Nucleus accumbens (tissue), 56 donors: ENCODE measurements at places on chromosomes 2 and 18.
A peak's percentile ranks its signal among the peaks of the same experiment; 100 is the strongest.

- peak; percentile 74 for DNase-seq
Observed at GRCh38 chr2:47072018-47072691, 83.0 kb downstream of the STPG4 start.

GRCh38 chr18:12014521-12015415 is 33.5 kb downstream of the IMPA2 start:
- DNase-seq: no peak

DNA sequence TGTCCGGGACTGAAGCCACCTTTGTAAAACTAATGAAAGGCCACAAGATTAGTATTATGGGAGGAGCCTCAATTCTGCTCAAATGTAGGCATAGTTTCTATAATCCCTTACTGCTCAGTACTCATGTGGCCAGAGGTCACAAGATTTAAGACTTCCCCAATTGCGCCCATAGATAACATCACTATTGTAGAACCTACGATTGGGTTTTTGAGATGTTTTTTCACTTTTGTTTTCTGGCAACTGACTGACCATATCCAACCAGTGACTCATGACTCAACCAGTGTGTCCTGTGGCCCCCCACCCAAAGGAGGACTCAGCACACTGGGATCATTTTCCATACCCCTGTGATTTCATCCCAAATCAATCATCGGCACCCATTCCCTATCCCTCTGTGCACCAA is 15.2 kb upstream of the TSPYL6 start:
- no peak for DNase-seq

GRCh38 chr2:5758346-5758745 is 66.2 kb downstream of the SOX11 start:
- no peak for DNase-seq

GRCh38 chr2:64410671-64411070 is 43.3 kb upstream of the LGALSL start:
- no peak for DNase-seq

GRCh38 chr18:46334868-46335281 is 230.7 kb downstream of the HAUS1 start:
- no peak for DNase-seq

DNA sequence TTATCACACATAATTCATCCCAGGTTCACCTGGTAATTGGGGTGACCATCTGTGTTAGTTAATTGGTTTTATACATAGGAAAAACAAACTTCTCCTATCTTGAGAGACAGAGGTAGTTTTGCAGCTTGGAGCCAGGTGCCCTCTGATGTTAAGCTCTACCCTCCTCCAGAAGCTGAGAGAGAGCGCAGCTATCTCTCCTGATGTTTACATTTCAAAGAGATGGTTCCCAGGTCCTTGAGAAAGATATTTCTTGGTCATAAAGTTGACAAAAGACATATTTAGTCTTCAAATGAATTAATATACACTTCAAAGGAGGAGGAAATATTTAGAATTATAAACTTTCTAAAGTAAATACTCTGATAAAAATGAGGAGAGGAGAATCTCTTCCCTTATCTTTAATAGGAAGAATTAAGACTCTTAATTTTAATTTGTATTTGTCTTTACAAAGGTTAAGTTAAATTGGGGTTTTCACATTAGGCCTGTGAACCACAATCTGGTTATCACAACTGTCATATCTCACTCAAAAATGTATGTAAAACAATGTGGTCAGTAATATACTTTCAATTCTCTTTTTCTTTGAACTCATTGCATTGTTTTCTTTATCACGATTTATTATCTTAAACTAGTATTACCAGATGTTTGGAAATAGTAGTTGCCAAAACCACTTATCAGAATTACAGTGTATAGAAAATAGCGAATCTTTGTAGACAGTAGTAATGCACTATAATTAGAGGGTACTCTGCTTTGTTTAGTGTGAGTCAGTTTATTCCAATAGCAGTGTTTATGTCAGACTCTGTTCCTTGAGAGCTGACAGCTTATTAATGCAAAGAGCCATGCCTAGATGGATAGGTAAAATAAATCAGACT is 26.8 kb downstream of the SERPINB4 start:
- DNase-seq: no peak

DNA sequence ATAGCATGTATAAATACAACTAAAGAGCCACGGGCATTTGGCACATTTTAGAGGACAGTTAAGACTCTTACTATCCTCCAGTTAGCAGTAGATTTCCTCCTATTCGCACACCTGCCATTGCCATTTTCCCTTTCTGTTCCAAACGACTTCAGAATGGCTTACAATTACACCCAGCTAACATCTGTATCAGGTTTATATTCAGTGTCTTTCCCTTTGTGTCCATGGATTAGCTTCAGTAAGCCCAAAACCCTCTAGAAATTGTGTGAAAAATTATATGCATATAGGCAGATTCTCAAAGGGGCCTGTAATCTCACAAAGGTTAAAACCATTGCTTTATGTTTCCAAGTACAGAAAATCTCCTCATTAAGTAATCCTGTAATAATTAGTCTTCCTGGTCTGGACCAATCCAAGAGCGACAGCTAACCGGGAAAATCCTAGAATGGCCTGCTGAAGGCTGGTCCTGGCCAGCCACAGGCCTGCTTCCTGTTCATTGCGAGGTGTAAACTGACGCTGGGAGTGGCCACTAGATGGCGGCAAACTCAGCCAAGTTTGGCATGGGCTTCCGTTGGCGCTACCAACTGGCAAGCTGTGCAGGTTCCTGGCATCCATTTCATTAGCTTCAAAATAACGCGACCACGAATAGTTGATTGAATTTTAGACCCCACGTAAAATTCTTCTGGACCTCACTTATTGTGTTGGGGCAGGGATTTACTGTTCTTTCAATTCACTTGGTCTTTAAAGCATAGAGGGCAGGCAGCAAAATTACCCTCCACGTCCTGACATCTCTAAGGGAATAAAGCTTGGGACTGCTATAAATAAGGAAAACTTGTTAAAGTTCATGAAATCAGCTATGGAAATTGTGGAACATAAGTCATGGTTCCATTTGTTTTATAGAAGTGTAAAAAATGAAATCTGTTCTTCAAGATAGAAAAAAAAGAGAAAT is 17.1 kb downstream of the ARHGAP25 start:
- peak; percentile 84 for DNase-seq

- no peak for DNase-seq
Observed at GRCh38 chr2:217689053-217689452, 313.7 kb downstream of the TNS1 start.

DNA sequence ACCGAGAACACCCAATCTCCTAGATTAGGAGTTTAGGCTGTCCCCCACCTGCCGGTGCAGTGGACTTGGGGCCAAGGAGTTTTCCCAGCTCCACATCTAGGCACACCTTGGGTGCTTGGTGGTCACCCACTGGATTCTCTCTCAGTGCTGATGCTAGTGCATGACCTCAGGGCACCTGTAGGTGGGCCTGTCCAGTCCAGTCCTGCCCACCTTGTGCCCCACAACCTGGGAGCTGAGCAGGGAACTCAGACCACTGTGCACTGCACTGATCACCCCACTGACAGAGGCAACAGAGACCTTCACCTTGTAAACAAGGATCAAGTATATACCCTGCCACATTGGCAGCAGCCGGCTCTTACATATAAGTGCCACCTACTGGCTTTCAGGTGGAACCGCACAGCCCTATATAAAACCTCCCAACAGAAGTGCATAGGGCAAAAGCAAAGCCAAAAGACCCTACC is 12.7 kb upstream of the CDH19 start:
- peak; percentile 2 for DNase-seq

GRCh38 chr2:25251422-25252273 is 83.3 kb upstream of the POMC start:
- no peak for DNase-seq

DNA sequence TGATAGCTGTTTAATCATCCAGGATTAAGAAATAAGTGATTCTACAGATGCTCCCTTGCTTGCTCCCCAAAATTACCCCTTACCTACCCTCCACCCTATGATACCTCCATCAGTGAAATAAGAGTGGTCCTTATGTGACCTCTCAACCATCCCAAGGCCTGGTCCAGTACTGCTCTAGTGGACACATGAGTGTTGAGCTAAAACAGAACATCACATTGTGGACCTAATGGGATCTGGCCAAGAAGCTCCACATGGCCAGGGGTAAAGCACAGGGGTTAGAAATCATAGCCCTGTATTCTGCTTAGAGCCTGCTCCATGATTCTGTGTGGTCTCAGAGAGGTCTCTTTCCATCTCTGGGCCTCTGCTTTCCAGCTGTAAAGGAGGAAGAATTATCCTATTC is 355.6 kb downstream of the TNS1 start:
- DNase-seq: no peak

DNA sequence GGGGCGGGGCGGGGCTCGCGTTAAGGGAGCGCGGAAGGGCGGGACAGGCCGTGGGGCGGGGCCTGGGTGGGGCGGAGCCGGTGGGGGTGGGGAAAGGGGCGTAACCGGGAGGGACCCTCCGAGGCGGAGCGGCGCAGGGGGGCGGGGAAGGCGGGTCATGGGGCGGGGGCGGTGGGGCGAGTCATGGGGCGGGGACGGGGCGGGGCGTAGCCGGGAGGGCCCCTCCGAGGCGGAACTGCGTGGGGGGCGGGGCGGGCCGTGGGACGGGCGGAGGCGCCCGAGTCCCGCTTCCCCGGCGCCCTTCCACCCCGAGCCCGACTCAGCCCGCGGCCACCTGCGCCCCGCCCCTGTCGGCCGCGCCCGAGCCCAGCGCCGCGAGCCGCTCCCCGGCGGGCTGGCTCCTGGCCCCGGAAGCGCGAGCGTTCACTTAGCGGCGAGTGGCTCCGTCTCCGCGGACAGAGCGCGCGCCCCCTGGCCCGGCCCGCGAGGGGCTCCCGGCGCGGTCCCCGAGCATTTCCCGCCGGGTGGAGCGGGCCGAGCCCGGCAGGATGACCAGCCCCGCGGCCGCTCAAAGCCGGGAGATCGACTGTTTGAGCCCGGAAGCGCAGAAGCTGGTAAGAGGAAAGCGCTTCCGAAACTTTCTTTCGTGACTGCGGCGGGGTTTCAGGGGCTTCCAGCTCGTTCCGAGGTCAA is 64.7 kb downstream of the LRRFIP1 start:
- DNase-seq: peak; percentile 49

DNA sequence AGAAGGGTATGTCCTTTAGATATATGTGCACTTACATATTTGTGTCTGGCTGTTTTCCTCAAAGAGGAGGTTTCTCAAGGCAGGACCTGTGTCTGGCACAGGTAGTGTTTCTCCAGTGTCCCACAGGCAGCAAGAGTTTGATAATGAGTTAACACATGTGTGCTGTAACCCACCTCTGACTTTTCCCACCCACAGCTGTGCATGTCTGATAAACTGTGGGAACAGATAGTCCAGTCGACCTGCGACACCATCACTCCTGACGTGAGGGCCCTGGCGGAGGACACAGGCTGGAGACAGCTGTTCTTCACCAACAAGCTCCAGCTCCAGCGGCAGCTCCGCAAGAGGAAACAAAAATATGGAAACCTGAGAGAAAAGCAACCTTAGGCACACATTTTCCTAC is 58.2 kb downstream of the SLC16A14 start:
- no peak for DNase-seq

- no peak for DNase-seq
Observed at GRCh38 chr2:101153787-101154186, 2.6 kb upstream of the TBC1D8 start.

- no peak for DNase-seq
Observed at GRCh38 chr18:12879840-12880540, 4.0 kb downstream of the PTPN2 start.

DNA sequence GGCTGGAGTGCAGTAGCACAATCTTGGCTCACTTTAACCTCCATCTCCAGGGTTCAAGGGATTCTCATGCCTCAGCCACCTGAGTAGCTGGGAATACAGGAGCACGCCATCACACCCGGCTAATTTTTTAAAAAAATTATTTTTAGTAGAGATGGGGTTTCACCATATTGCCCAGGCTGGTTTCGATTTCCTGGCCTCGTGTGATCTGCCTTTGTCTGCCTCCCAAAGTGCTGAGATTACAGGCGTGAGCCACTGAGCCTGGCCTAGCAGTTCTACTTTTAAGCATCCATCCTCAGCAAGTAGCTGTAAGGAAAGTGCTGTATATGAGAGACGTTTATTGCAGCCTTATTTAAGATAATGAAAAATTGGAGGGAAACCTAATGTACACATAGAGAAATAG is 79.7 kb downstream of the ZDBF2 start:
- DNase-seq: no peak

GRCh38 chr2:3654531-3655225 is 3.3 kb upstream of the ALLC start:
- peak; percentile 25 for DNase-seq

DNA sequence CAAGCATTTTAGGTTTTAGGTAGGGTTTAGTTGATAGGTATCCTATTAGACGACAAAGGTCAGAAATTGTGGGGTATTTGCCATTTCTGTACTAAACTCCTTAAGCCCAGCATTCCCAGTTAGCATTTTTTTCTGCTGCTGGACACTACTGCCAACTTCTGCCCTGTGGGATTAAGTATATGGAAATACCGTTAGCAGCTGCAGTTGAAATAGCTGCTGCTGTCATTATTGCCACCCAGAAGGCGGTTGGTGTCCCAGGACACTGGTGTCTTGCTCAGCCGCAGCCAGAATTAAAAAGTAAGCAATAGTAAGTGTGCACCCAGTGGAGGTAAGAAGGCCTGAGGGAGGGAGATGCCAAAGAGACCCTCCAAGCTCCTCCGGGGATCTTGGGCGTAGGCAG is 1.9 kb upstream of the UXS1 start:
- no peak for DNase-seq

DNA sequence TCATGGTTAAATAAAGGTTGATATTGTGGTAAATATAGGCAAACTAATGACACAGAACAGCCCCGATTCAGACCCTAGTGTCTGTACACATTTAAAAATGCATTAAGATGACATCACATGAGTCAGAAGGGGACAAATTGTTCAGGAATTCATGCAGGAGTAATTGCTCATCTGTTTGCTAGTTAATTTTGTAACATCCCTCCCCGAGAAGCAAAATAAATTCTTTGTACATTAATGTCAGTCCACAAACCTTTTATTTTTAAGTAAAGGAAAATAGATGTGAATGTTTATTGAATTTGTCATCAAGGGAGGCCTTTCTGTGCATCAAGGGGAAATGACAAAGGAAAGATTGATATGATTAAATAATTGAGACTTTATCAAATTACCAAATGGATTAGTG is 69.9 kb downstream of the SH3BP4 start:
- no peak for DNase-seq

DNA sequence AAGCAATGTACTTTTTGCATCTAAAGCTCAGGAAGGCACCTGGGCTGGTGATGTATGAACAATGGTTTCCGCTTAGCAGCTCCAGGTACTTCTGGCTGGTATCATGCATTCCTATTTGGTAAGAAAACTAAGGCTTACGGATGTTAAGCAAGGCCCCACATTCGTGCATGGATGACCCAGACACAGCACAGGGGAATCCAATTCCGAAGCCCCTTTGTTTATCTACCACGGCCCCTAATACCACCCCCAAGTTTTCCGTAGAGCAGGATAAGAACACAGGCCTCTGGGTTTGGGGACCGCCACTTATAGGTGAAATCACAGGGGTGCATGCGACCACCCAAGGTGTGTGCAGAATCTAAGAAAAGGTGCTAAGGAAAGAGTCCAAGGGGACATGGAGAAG is 192.1 kb upstream of the ID2 start:
- no peak for DNase-seq

DNA sequence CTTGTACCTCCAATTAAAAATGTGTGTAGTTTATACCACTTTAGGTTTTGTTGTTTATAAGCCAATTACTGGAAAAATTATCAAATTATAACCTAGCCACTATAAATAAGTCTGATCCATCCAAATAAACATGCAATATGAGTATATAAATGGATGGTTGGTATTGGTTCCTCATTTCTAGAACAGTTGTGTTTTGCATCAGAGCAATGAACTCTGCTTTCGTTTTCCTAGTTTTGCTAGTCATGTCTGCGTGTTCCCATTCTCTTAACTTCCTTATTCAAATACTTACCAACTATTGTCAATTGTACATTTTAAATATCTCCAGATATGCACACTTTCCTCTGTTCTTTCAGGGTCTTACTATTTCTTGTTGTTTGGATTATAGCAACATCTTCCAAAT is 641.7 kb downstream of the NR4A2 start:
- DNase-seq: no peak
